ENCODE measurements at places on chromosomes 4 and X.

DNA sequence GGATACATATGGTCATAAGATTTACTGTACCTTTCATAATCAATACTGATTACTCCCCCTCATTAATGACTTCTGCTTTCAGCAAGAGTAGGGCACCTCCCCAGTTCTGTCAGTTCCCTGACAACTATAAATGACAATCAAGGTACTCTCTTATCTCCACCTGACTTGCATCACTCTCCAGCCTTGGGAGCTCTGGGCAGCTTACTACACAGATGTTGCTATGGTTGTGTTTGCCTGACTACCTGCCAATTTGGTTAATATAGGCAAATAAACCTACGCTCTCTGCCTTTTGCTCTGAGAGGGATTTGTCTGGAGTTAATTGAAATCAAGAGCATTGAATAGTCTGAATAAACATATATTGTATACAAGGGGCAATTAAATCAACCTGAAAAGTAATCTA is 22.8 kb upstream of the MAP7D3 start:
- no peak for DNase-seq

- DNase-seq = no peak
These were observed 11.6 kb downstream of the ARHGAP24 start for GRCh38 chr4:85486425-85487086.

GRCh38 chrX:37686996-37687395 is 1.4 kb downstream of the XK start:
- DNase-seq = no peak

DNA sequence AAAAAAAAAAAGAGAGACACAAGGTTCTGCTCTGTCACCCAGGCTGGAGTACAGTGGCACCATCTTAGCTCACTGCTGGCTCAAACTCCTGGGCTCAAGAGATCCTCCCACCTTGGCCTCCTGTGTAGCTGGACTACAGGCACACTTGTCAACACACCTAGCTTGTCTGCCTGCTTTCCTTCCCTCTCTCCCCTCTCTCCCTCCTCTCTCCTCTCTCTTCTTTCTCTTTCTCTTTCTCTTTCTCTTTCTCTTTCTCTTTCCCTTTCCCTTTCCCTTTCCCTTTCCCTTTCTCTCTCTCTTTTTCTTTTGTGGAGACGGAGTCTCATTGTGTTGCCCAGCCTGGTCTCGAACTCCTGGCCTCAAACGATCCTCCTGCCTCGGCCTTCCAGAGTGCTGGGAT is 132.1 kb downstream of the DIPK2B start:
- DNase-seq = no peak

DNA sequence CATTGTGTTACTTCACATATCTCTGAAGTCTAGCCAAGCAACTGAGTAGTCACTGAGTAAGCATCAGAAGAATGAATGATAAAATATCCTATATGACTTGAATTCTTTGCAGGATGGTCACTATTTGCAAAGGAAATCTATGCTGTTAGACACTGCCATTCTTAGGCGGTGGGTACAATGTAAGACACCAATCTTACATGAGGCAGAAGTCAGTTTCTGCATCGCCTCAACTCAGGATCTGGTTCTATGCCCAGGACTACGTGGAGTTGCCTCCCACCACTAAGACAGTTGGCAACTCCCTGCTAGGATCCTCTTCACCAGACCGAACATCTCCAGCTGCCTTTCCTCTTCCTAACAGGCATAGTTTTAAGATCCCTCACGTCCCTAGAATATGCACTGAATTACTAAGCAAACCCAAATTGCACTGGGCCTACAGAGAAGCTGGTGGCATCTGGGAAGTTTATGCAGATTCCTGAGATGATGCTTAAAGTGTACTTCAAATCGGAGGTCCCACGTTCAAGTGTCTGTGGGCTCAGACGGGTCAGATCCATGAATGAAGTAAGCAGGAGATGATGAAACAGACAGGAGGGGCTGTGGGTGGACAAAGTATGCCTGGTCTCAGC is 45.6 kb downstream of the SEL1L3 start:
- no peak for DNase-seq

GRCh38 chr4:148004228-148004857 is 272.5 kb downstream of the ARHGAP10 start:
- no peak for DNase-seq

- DNase-seq = no peak
These were observed 64.5 kb upstream of the PRPS1 start for GRCh38 chrX:107563824-107564223.

DNA sequence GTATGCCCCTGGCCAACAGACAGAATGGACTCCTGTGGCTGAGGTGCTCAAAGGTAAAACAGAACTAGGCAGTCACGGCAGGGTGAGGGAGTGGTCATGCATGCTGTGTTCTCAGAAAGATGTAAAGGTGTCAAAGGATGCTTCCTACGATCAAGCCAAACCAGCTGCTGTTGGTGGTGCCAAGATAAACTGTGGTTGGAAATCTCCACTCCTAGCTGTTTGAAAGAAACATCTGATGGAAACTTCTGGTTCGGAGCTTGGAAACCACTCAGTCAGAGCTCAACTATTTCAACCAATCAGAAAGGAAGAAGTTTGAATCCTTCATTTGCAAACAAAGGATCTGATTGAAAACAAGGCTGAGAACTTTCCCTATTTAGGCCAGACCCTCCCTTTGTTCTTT is 68.5 kb upstream of the DDX60 start:
- DNase-seq = no peak

GRCh38 chrX:111402344-111402743 is 9.6 kb downstream of the DCX start:
- DNase-seq = no peak

DNA sequence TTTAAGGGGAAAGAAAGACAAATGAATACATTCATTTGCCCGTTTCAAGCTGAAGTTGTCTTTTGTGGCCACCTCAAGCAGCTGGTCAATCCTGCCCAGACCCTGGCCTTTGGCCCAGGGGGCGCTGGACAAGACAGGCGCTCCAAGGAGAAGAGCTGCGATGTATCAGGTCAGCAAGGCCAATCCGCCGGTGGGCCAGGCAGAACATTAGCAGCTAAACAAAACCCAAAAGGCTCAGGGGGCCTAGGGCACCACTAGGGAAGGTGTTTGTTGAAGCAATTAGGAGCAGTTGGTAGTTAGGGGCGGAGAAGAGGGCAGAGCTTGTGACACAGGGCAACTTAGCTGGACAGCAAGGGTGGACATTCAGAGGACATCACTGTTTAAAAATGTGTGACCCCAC is 60.8 kb upstream of the TMEM33 start:
- DNase-seq = no peak

GRCh38 chrX:44874420-44875184 is 1.6 kb downstream of the KDM6A start:
- no peak for DNase-seq

DNA sequence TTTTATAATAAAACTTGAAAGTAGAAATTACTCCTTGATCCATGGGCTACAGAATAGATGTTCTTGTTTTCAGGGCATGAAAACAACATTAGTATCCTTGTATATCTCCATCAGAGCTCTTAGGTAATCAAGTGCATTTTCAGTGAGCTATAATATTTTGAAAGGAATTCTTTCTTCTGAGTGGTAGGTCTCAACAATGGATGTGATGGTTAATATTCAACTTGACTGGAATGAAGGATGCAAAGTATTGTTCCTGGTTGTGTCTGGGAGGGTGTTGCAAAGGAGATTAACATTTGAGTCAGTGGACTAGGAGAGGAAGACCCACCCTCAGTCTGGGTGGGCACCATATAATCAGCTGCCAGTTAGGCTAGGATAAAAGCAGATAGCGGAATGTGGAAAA is 100.1 kb downstream of the LCORL start:
- DNase-seq = no peak

DNA sequence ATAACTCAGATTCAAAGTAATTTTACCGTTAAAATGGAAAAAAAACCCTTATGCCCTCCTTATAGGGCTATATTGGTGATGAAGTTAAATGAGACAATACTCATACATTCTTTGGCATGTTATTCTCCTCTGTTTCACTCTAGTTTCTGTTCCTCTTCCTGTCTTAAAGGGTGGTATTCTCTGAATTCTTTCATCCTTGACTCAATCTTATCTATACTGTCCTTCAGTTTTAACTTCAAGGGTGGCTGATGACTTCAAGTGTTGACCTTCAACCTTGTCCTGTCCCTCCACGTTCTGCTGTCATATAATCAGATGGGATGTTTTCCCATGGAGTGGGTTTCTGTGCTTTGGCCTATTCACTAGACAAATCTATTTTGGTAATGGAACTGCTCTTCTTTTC is 44.0 kb downstream of the ZNF518B start:
- DNase-seq = no peak

GRCh38 chr4:58149404-58150085 is 1039.4 kb upstream of the IGFBP7 start:
- no peak for DNase-seq

- no peak for DNase-seq
These were observed 11.5 kb upstream of the NKX1-1 start for GRCh38 chr4:1417522-1418390.

DNA sequence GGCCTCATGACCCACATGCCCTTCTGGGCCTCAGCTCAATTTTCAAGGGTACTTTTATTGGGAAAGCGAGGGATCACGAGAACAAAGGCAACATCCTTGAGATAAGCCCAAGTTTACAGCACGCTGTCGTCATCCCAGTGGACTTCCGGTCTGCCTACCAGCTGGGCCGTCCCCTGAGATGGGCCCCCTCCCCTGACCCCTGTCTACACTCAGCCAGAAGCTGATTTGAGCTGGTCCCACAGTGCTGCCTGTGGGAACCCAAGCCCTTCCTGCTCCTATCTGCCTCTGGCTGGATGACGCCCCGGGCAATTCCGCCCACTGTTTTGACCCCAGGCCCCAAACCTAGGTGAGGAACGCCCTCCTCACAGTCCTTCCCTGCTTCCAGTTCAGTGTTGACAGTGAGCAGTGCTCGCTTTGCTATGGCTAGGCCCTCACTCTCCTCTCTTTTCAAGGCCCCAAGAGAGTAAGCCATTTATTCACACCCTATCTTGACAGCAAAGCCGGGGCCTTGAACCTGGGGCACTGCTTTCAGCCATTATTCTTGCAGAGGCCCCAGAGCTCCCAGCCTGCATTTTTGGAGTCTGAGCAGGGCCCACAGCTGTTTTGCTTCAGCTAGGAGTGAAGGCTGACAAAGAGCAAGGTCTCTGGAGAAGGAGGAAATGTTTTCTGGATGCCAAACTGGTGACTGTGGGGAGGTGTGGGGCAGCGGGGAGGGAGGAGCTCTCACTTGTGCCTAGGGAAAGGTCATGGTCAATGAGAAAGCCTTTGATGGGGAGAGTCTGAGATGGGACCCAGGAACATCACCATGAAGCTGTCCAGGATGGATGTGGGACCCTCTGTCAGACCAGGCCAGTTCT is 164.6 kb upstream of the BCOR start:
- no peak for DNase-seq

DNA sequence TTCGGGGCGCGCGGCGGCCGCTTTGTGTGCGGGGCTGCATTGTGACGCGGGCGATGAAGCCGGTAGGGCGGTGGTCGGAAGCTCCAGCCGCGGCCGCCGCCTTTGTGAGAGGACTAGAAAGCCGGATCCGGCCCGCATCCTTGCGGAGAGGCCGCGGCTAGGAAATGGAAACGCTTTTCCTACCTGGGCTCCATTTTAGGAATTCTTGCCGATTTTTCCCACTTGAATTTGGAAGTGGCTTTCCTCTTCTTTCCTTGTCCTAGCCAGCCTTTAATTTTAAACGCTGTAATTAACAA is 708 bp downstream of the TMSB4X start:
- no peak for DNase-seq

DNA sequence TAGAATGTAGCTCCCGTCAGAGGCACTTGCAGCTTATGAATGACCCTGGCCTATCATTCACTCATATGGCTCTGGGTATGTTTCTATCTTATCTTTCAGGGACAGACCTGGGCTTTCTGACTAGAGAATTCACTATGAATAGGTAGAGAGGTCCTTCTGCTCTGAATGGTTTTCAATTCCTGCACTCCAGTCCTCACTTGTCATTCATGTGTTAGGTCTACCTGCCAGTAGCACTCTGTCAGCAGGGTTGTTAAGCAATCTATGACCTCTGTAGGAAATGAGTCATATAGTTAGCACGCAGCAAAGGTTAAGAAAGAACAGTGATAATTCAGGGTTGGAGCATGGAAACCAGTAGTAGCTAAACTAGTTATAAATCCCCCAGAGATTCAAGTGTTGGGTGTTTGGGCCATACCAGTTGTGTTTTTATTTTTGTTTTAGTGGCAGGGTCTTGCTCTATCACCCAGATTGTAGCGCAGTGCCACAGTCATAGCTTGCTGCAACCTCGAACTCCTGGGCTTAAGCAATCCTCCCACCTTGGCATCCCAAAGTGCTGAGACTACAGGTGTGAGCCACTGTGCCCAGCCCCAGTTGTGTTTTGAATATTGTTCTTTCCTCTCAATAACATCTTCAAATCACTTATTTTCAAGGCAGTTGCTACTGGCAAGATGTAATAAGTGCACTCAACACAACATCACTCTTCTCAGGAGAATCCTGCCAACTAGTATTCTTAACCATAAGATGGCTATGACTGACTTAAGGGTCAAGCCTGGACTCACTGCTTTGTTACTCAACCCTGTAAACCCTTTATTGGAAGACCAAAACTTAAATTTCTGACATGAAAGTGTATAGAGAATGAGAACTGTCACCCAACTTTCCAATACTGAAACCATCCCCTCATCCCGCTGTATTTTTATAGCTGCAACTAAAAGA is 25.1 kb downstream of the ARL13A start:
- no peak for DNase-seq

DNA sequence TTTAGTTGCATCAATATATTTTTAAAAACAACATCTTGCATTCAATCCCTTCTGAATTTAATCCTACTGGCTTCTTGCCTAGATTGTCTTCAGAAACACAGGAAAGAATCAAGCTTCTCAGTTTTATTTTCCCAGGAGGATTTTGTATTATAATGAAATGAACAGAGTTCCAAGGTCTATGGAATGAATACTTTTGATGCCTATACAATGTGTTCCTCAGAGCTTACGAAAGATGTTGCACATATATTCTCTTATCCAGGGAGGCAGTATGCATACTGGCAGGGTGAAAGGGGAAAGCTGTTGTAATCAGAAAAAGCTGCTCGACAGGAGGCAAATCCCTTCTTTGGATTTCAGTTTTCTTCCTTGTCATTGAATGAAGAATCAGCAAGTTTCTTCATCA is 8.8 kb downstream of the TMPRSS11D start:
- no peak for DNase-seq

DNA sequence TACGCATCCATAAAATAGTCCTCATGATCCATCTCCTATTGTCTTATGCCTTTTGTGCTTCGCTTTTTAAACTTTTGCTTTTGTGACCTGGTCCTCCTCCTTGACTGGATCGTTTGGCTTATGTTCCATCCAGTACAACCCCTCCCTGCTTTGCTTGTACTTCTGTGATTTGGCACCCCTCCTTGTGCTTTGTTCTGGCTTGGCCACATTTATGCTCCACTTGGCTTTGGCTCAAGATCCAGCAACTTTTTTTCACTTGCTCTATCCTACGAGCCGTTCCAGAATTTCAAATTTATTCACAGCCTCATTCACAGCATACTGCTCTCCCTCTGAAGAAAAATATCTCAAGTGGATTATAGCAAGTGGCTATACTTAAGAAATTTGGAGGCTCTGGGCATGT is 28.0 kb upstream of the GLRA2 start:
- no peak for DNase-seq

- DNase-seq = peak; percentile 31
These were observed at the start of gene COX7B for GRCh38 chrX:77899081-77899828. Gene COX7B, plus strand, starts transcription at chrX:77899468. Its CDS starts 86 bp downstream, at chrX:77899554.

- no peak for DNase-seq
These were observed 5.5 kb upstream of the NKX1-1 start for GRCh38 chr4:1411436-1412375.

GRCh38 chrX:32501606-32502005 is 709.7 kb downstream of the DMD start:
- DNase-seq = no peak
